ENCODE measurements at places on chromosomes 5 and 9.

- DNase-seq = no peak
Observed at GRCh38 chr5:38113880-38114279, 144.5 kb upstream of the EGFLAM start.

DNA sequence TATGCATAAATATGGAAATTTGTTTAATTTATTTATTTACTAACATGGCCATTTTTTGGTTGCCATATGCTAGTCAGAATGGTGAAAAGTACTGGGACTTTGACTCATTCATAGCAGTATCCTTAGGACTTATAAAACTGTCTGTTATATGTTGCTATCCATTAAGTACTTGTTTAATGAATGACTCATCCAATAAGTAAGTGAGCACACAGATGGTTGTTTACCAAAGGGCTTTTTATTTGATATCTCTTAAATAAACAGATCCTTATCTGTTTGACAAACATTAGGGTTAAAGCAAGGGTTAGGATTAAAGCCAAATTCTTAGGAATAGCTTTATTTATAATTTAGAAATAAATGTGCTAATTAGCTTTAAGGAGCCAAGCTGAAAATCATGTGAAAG, 183.4 kb downstream of the FBXO4 start:
- no peak for DNase-seq

- DNase-seq = no peak
Observed at GRCh38 chr9:115211413-115212124, 93.6 kb upstream of the TNC start.

DNA sequence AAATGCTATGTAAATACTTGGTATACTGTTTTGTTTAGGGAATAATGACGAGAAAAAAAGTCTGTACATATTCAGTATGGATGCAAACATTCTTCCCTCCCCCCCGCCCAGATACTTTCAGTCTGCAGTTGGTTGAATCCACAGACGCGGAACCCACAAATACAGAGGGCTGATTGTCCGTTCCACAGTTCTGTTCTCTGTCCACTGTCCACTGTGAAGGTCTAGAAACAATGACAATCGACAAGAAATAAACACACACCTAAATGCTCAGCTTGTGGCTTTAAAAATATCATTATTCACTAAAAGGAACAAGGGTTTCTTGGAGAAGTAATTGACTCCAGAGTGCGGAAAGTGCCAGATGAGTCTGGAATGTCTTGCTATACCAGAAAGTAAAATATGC, 109.1 kb downstream of the TMEM161B start:
- no peak for DNase-seq

DNA sequence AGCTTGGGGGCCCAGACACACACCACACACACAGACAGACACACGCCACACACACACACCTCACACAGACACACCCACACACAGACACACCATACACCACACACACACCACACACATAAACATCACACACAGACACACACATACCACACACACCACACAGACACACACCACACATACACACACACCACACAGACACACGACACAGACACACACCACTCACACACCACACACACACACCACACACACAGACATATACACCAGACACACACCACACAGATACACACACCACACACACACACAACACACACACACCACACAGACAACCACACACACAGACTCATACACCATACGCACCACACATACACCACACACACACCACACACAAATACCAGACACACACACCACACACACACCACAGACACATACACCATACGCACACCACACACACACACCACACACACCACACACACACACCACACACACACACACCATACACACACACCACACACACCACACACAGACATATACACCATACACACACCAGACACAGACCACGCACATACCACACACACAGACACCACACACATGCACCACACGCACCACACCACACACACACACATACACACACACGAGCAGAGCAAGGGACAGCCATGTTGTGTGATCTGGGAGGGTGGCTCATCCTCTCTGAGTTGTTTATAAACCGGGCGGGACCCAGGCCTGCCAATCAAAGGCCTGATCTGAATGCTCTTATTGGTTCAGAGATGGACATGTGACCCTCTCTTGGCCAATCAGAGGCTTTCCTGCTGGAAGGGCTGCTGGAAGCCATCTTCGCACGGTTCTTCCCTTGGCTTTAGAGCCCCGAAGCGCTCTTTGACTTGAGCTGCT, 148.3 kb downstream of the GAPVD1 start:
- no peak for DNase-seq

GRCh38 chr5:5360941-5361520, 61.4 kb upstream of the ICE1 start:
- DNase-seq = no peak

- peak; percentile 87 for DNase-seq
Observed at GRCh38 chr5:179907556-179908324, at the start of gene TBC1D9B. Gene TBC1D9B (minus strand): TSS chr5:179907897. CDS start chr5:179907821, 76 bp downstream.

GRCh38 chr5:96597438-96598020, 64.6 kb upstream of the CAST start:
- DNase-seq = no peak

DNA sequence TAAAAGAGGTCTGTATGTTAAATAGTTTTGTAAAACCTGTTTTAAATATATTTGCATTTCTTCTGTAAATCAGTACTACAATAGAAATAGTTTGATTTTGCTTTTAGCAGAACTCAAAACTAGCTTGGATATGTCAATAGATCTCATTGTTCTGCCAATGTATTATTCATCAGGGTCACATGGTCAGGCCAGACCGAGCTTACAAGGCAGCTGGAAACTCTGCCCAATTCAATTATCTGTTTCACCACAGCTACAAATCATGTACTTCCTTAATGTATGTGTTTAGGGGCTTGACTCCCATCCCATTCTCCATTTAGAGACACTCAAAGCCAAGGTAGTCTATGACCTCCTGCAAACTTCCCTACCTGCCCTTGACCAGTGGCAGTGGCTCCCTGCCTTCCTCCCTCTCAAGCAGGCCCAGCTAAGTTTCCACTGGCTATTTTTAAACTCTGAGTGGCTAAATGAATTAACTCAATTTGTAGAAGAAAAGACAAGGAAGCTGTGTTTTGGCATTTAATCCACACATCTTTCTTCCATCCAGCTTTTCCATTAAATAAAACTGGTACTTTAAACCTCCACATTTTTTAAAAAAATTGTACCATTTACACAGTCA, 46.4 kb upstream of the SELENOP start:
- DNase-seq = no peak

DNA sequence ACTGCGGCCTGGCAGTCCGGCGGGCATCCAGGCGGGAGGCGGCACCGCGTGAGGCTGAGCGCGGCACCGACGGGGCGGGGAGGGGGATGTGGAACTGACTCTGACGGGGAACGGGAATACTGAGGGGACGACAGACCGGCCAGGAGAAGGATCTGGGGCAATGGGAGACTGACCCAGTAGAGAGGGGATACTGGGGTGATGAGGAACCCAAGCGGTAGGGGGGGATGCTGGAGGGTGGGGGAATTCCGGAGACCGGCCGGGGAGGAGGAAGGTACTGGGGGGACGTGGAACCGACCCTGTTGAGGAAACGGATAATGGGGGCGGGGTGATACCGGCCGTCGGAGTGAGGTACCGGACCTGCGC, 423 bp downstream of the IPPK start:
- no peak for DNase-seq

- no peak for DNase-seq
Observed at GRCh38 chr5:171268700-171269620, 40.1 kb upstream of the TLX3 start.

DNA sequence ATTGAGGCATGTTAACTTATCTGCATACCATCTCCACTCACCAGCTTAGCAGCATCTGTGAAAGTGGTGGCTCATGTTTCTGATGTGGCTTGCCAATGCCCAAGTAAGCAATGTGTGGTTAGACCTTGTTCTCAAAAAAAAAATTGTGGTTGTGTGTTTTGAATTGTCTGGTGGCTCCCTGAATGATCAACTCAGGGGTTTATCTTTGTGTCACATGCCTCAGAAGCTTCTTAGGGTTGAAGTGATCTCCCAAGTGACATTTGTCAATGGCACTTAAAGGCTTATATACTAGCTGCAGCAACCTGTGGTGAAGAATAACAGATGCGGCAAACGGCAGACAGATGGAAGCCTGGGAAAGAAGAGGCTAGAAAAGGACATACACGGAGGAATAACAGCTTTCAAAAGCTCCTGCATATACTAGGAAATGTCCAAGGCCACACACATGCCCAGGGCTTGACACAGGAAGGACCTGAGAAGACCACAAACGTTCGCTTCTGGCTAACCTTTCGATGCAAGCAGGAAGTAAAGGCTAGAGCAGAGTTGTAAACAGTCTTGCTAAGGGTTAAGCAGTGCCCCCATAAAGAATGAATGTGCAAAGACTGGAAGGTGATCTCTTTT, 42.2 kb upstream of the FSD1L start:
- no peak for DNase-seq

GRCh38 chr5:180494510-180495181, 467 bp downstream of the CNOT6 start:
- DNase-seq = peak; percentile 52

GRCh38 chr9:119078015-119078414, 291.2 kb downstream of the BRINP1 start:
- no peak for DNase-seq

- DNase-seq = no peak
Observed at GRCh38 chr5:38755181-38755580, 90.6 kb upstream of the OSMR start.

DNA sequence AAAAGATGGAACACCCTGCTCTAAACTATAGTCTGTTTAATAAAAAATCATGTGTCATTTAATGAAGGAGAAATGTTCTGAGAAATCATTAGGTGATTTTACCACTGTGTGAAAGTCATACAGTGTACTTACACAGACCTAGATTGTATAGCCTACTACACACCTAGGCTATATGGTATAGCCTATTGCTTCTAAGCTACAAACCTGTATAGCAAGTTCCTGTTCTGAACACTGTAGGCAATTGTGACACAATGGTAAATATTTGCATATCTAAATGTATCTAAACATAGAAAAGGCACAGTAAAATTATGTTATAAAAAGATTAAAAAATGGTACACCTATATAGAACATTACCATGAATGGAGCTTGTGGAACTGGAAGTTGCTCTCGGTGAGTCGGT, 40.6 kb downstream of the EFNA5 start:
- DNase-seq = no peak

DNA sequence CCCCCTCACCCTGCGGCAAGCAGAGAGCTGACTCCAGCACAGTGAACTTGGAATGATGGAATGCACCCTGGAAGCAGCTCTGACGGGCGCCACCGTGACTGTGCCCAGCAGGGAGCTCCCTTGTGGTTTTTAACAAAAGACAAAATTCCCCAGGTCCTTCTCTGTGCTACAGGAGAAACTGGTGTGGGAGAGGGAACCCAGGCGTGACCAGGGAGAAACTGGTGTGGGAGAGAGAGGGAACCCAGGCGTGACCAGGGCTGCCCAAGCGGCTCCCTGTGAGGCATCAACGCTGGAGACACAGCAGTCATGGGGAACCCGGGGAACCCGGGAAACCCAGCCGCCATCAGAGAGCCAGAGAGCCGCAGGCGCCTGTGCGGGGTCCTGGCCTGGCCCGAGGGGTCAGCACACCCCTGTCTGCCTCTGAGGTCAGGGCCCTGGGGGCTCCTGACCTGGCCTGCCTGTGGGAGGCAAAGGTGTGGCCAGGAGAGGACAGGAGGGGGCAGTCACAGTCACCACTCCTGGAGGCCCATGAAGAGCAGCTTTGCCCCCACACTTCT, 3.1 kb upstream of the AHRR start:
- no peak for DNase-seq

GRCh38 chr5:54616031-54616430, 98.5 kb downstream of the SNX18 start:
- no peak for DNase-seq

DNA sequence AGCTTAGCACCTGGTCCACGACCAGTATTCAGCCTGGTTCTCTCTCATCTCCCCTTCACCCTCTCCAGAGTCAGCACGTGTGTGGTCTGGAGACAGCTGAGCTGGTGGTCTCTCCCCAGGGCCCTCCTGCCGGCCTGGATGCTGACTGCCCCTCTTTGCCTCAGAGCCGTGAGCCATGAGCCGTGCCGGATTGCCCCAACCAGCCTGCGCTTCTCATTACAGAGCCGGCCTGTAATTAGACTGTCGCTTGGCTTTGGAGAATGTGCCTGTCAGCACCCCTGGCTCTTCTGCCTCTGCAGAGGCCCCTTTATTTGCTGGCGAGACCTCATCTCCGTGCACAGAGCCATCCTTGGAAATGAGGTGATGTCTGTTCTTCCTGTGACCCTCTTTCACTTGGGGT, 118.7 kb upstream of the BOD1 start:
- DNase-seq = no peak

- DNase-seq = no peak
Observed at GRCh38 chr9:136757328-136757727, 715 bp downstream of the LCN8 start.

GRCh38 chr9:8156346-8156745, 356.8 kb upstream of the DMAC1 start:
- no peak for DNase-seq

- DNase-seq = no peak
Observed at GRCh38 chr9:129816501-129817435, 7.2 kb downstream of the TOR1A start.

- DNase-seq = no peak
Observed at GRCh38 chr5:112417931-112418658, 982 bp downstream of the EPB41L4A start.

DNA sequence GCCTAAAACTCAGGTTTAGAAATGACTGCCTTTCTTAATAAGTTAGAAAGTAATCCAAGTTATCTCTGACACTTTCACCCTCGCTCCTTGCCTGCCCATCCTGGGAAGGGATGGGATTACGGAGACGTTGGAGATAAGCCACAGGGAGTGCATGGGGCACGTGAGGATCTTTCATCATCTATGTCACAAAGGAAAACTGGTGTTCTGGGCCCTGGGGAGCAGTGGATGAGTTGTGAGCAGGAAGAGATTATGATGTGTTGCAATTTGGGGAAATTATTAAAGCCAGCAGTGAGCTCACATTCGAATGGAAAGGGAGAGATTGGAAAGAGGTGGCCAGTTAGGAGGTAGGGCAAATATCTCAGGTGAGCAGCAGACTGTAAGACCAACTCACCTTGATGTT, 12.8 kb downstream of the AFAP1L1 start:
- no peak for DNase-seq

GRCh38 chr5:24232041-24232440, 412.7 kb downstream of the CDH10 start:
- DNase-seq = no peak

GRCh38 chr9:129285979-129286772, 108.1 kb upstream of the IER5L start:
- DNase-seq = no peak

- DNase-seq = no peak
Observed at GRCh38 chr9:92032891-92033290, 82.3 kb downstream of the SPTLC1 start.

GRCh38 chr9:137273611-137274320, 3.8 kb upstream of the TOR4A start:
- DNase-seq = no peak

GRCh38 chr9:91640428-91640827, 216.8 kb upstream of the NFIL3 start:
- DNase-seq = no peak

All from frontal cortex (tissue), 4 donors.